ENCODE measurements at places on chromosomes 7 and 10.

- no peak for DNase-seq
Observed at GRCh38 chr10:20254078-20254477, 437.8 kb downstream of the PLXDC2 start.

DNA sequence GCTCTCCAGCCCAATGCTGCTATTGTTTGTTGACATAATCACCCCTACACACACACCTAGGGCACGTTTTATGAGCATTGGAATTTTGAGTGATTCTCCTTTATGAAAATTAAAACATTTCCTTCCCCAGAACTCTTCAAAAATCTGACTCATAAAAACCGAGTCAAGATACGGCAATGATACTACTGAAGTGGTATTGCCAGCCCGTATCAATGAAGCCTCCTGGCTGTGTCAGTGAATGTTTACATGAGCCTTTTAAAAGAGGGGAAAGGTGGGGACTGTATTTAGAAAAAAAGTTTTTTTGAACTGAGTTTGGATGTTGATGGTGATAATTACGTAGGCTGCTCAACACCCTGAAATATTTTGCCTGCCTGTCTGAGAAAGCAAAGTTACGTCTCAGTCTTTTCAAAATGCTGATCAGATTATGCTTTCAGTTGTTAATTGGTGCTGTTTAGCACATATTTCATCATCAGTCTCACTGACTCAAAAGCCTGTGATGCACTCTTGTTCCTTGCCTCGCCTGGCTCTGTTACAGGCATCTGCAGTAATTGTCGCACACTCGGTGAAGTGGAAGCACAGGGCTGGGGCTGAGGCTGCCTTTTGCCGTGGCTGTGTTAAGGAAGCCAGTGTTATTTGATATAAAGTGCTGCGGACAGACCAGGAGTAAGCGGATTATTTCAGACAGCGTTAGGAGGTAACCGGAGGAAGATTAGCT is 157.4 kb upstream of the TCF7L2 start:
- DNase-seq: no peak

- no peak for DNase-seq
Observed at GRCh38 chr10:4270116-4270515, 485.1 kb upstream of the KLF6 start.

DNA sequence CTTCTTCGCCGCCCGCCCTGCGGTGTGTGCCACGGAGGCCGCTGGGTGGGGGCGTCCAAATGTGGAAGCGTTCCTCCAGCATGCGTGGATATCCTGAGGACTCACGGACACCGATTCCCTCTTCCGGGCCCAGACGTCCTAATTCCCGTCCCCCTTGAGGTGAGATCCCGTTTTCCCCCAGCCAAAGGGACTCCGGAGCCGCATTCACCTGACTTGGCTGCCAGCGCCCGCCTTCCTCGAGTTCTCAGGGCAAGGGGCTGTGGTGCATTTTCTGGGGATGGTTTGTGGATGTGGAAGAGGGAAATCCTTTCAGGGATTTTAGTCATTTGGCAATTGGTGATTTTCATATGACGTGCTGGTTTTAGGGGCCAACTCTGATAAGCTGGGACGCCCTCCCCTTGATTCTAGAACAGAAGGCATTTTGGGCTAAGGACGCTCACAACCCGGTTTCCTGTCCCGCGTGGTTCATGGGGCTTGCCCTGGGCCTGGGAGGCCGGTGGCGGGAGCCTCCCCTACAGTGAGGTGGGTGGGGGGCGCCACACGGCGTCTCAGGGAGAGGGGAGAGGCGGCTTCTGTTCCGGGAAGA is 165.4 kb downstream of the ACTR3B start:
- DNase-seq: no peak

GRCh38 chr7:2913760-2914387 is 69.8 kb upstream of the GNA12 start:
- peak; percentile 91 for DNase-seq

DNA sequence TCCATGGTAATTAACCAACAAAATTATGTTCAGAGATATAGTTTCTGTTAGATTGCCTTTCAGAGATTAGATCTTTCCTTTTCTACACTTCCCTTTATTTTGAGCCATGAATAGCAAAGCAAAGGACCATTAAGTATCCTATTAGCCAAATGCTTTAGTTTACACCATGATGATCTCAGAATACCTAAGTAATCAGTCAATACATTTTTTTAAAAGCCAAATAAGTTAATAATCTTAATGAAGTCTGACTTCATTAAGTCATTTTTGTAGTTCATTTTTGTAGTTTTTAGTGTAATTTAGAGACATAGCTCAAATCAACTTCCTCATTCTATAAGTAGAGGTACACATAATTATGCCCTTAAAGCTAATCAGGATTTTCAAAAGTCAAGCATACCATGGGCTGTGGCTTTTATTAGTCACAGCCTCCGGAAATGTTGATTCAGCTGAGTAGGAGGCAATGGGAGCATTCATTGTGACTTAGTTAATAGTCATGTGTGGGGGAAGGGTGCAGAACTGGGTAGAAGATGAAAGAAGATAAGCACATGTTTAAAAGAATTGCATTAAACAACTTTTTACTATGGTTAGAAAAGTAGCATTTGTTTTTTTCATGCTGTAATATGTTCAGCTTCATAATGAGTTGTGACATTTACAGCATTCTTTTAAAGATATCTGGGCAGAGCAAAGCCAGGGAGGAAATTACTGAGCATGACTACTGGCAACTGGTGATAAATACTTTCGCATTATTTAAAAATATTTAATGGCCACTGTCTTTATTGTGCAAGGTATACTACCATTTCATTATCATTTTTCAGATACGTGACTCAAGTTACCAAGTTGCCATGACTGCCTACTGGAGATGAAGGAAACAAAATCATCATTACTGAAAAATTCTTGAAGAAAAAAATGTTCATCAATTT is 57.3 kb upstream of the CCDC71L start:
- peak; percentile 86 for DNase-seq

- no peak for DNase-seq
Observed at GRCh38 chr7:33044986-33045385, 17.6 kb downstream of the NT5C3A start.

DNA sequence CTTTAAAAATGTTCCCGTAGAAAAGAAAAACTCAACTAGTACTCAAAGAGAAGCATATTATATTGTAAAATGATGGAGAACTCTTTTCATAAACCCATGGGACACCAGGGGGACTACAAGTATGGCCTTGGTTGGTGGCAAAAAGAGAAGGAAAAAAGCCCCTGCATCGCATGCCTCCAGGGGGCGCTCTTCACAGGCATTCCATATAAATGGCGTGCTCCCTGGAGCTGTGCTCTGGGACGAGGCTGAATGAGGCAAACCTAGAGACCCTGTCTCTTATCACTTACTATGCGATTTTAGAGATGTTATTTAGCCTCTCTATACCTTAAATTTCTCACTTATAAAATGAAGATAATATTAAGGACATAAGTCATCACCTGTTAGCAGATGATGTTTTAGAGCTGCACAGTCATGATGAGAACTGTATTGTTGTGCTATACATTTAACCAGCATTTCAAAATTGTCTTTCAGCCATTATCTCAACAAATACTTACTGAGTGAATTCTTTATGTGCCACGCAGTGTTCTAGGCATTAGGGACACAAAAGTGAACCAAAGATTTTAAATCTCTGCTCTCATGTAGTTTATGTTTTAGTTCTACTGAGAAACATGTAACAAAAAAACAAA is 105.8 kb downstream of the ARHGAP21 start:
- peak; percentile 25 for DNase-seq

DNA sequence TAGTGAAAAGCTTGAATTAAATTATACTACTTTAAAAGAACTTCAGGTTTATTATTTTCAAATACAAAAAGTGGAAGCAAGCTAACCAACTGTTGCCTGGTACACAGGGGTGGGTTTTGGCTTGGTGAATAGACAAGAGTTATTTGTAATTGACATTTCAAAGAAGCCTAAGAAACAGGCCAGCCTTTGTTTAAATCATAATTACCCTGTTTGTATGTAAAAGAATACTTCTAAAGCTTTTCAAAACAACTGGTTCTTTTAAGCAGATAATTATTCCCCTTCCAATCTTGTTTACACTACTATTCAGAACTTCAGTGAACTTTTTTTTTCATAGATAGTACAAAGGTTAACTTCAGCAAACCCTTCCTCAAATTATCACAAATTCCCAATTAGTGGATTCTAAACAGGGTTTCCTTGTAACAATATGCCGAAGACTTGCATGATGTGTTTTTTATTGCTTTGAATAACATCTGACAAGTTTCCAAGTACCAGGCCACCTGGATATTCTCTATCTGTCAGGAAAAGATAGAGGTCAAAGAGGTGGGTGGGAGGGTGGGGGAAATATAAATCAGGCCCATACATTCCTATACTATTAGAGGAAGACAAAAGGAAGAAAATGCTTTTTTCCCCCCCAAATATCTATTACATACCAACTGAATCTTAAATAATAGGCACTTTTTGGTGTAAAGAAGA is 20.4 kb downstream of the SSMEM1 start:
- peak; percentile 61 for DNase-seq

DNA sequence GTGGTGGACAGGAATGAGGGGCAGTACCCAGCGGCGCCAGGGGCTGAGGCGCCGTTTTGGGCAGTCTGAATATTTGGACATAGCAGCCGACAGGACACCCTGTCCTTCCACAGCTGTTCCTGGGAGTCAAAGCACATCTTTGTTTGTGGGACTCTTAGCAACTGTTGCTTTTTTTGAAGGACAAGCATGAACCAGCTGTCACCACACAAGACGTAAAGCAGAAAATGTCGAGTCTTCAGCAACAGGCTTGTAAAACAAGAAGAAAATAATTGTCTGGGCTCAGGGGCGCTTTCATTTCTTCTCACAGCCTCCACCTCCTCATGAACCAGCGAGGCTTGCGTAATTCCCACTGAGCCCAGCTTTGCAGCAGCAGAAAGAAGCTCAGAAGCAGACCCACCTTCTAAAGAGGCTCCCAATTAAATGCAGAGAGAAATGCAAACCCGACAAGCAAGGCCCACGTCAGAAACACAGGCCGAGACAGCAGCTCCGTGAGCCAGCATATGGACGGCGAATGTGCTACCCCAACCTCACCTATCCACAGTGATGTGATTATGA is 68.9 kb upstream of the DNAAF5 start:
- no peak for DNase-seq

- DNase-seq: no peak
Observed at GRCh38 chr10:6140141-6140841, 51.5 kb downstream of the RBM17 start.

DNA sequence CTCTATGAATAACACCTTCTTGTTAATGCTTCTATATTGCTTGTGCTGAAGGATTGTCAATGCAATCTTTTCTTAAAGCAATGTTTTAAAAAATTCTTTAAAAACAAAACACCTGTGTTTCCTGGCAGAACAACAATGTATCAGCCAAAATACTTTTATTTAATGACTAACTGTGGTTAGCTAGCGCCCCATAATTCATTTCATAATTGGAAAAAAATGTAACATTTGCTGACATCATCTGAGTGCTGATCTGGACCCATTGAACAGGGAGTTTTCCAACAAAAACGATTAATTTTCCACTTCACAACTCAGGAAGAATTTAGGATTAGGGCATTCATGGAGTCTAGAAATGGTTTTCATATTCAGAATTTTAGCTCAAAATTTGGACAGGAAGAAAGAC is 137.6 kb upstream of the CDK6 start:
- no peak for DNase-seq

- DNase-seq: no peak
Observed at GRCh38 chr7:149474309-149475120, 13.7 kb upstream of the ZNF777 start.

DNA sequence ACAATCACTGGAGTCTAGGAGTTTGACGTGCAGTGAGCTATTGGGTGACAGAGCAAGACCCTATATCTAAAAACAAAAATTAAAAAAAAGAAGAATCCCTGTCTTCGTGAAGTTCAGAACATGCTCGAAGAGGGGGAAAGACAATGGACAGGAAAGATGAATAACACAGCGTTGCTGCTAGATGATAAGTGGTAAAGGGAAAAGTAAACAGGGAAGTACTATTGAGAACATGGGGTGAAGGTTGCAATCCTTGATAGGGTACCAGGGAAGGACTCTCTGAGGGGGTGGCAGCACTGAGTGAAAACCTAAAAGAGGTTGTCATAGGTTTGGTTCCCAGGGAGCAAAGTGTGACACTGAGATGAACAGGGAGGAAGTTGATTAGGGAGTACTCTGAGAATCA is 2.8 kb upstream of the ABRAXAS2 start:
- DNase-seq: no peak

DNA sequence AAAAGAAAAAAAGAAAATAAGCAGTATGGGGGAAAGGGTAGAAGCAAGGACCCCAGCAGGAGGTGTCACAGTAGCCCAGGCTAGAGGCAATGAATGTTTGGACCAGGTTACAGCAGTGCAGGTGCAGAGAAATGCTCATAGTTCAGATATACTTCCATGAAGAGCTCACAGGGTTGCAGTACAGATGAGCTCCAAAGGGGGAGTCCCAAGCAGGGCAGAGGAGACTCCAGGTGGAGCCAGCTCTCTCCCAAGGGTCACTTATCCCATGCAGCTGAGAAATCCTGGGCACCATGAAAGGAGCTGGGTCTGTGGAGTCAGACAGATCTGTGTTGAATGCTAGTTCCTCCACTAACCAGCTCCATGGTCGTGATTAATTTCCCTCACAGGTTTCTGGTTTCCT is 174.9 kb downstream of the C7orf25 start:
- DNase-seq: no peak

GRCh38 chr7:131819891-131820290 is 263.5 kb upstream of the PODXL start:
- DNase-seq: no peak

- DNase-seq: no peak
Observed at GRCh38 chr7:34839645-34840044, 181.6 kb downstream of the NPSR1 start.

DNA sequence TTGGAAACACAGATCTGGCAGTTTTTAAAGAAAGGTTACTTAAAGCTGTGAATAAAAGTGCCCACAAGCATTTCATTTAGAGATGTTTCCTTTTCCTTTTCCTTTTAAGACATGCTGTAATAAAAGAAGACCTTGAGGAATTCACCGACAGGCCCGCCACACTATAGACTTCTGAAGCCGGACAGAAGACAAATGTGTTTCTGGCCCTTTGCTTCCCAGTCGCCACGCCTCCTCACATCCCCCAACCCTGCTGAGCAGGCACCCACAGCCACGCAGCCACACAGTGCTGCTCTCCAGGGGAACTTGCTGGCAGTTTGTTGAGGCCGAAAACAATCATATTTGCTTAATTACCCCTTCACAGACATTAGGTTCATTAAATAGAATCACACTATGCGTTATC is 83.4 kb downstream of the SLC25A13 start:
- no peak for DNase-seq

GRCh38 chr10:124906551-124907001 is 35.3 kb upstream of the ZRANB1 start:
- DNase-seq: no peak

DNA sequence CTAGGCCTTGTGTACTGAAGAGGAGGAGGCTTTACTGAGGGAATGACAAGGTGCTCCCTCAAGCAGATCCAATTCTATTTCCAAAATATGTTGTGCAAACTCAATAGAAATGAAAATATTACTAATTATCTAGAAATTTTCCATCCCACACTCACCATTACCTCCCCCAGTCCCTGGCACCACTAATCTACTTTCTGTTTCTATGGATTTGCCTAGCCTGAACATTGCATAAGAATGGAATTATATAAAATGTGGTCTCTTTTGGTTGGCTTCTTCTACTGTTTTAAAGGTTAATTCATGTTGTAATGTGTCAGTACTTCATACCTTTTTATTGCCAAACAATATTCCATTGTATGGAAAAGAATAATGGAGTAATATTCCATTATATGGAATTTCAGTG is 18.7 kb upstream of the NUB1 start:
- DNase-seq: no peak

- DNase-seq: no peak
Observed at GRCh38 chr7:139995017-139995915, 67.5 kb downstream of the PARP12 start.
